Urothelium cell line (cell line): ENCODE measurements at places on chromosomes 2 and 18.

GRCh38 chr2:190746971-190747761, 98.3 kb downstream of the NAB1 start:
- no peak for DNase-seq

GRCh38 chr2:220276741-220277444, 649.5 kb downstream of the SLC4A3 start:
- DNase-seq: no peak

GRCh38 chr2:216689397-216689796, 6.0 kb downstream of the IGFBP5 start:
- no peak for DNase-seq

GRCh38 chr2:164782323-164782722, 59.3 kb downstream of the COBLL1 start:
- DNase-seq: no peak

DNA sequence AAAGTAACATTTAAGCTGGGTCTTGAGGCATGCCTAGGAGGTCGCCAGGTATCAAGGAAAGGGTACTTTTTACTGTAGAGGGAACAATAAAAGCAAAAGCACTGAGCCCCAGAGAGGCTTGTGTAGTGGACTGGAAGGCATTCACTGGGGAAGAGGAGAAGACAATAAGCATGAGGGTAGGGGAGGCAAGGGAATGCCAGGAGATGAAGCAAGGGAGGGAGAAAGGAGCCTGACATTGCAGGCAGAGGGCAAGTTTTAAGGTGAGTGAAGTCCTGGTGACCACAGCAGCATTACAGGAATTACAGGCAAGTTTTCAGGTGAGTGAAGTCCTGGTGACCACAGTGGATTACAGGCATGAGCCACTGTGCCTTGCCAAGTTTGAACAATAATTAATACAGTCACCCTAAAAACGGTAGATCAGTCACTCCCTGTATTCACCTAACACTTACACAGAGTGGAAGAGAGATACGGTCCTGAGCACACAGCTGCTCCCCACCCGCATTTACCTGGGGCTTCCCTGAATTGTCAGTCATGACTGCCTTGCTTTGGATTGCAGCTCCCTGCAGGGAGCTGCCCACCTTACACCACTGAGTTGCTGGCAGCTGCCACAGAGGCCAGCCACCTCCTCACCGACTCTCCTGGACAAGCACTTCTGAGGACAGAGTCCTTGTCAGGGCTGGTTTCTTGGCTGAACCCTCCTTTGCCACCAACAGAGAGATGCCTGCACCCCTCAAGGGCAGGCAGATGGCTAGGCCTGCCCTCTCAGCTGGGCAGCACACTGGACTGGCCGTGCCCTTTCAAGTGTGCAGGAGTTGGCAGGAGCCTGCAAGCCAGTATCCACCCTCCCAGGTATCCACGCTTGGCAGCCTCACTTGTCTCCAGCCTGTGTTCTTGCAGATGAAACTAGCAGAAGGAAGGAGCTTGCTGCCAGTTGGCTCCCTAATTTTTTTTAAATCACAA, 153.2 kb upstream of the MSH6 start:
- DNase-seq: no peak
